ENCODE measurements at places on chromosomes 16 and 17. TPM values are rescaled to one million over a fixed set of nuclear protein-coding genes. Genes with fewer than 3 reads are reported as not detected.
A peak's percentile ranks its signal among the peaks of the same experiment; 100 is the strongest.

DNA sequence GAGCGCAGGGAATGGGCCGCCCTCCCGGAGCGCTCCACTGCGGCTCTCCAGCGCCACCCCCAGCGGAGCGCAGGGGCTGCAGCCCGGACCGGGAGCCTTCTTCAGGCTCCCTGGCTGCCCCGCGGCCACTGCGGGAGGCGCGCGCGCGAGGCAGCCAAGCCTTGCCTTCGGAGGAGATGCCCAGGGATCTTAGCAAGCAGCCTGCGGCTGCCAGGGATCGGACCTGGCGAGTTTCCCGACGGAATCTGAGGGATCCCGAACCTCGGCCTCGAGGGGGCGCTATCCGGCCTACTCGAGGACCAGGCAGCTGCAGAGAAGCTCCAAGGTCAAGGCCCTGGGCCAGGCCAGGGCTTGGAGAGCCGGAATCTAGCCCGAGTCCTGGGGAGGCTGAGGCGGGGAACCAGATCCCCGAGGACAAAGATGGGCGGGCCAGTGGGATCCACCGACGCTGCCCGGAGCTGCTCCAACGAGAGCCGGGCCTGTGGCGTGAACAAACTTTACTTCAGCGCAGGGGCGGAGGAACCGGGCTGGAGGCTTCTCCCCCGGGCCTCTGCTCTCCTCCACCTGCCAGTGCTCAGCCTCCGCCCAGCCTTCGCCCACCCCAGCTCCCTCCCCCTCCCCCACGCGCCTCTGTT, at the start of gene IRX6:
Gene IRX6 (plus strand): TSS at position 567 of the 635 bp plus-strand sequence. CDS start 889 bp downstream, outside the sequence.
- ATAC-seq = peak; percentile 55

- no peak for ATAC-seq
Measured at GRCh38 chr17:49640556-49640955, 37.3 kb downstream of the SPOP start.

- ATAC-seq = no peak
Measured at GRCh38 chr17:20187049-20187448, 177.9 kb downstream of the SPECC1 start.

- ATAC-seq = peak; percentile 12
Measured at GRCh38 chr17:45784293-45784740, at the start of gene CRHR1. Gene CRHR1, plus strand, starts transcription at chr17:45784320. Its CDS starts 225 bp downstream, at chr17:45784545.

- ATAC-seq = no peak
Measured at GRCh38 chr17:41483991-41484826, 3.3 kb upstream of the KRT35 start.

DNA sequence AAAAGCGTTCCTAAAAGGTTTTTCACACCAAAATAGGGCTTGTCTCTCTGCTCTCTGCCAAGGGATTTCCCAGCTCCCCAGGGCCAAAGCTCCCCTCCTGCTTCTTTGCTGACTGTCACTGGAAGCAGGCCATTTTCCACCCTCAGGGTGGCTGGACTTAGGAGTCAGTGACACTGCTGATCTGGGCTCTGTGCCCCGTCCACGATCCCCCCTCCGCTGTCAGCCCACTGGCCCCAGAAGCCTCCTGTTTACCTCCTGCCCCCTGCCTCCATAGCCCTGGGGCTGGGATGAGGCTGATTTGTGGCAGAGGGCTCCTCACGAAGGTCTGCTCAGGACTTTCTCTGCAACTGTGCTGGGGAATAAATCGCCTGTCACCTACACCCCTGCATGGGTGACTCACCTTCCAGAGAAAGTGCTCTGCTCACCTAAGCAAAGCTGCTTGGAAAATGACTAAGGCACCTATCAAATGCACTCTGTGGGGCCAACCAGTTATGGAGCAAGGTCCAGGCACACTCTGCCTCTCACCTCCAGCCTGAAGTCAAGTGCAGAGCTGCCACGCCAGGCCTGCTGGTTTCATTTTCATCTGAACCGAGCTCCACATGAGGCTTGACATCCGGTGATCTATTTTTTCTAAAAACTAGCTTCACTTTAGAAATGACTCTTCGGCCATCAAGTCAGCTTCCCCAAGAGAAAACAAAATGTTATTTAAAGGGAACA, 4.9 kb downstream of the MAP3K14 start:
- peak; percentile 71 for ATAC-seq

DNA sequence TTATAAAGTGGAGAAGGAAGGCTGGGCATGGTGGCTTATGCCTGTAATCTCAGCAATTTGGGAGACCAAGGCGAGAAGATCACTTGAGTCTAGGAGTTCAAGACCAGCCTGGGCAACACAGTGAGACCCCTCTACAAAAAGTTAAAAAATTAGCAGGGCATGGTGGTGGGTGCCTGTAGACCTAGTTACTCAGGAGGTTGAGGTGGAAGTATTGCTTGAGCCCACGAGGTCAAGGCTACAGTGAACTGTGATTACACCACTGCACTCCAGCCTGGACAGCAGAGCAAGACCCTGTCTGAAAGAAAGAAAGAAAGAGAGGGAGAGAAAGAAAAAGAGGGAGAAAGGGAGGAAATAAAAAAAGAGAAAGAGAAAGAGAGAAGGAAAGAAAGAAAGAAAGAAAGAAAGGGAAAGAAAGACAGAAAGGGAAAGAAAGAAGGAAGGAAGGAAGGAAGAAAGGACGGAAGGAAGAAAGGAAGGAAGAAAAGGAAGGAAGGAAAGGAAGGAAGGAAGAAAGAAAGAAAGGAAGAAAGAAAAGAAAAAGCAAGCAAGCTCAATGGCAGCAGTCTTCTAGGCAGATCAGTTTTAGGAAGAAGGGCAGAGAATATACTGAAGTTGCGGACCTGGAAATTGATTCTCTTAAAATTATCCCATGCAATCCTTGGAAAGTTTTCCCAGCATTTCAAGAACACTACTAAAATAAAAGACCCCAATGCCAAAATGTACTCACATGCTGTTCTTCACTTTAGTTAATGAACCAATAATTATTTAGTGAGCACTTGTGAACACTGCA, 53.0 kb downstream of the IKZF3 start:
- no peak for ATAC-seq

GRCh38 chr17:17313350-17313991, 10.3 kb downstream of the NT5M start:
- peak; percentile 73 for ATAC-seq

DNA sequence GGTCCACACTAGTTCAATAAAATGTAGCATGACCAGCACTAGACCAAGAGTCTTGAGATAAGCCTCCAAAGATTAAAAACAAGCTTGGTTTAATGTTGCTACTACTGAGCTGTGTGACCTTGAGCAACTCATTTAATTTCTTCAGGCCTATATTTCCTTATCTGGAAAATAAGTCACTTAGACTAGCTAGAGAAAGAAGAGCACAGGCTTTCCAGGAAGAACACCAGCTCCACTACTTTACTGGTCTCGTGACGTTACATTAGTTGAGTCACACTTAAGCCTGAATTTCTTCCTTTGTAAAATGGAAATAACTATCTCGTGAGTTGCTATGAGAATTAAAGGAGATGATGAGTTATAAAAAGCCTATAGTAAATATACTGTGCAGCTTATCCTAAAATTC, 5.4 kb downstream of the HELZ start:
- ATAC-seq = peak; percentile 83

DNA sequence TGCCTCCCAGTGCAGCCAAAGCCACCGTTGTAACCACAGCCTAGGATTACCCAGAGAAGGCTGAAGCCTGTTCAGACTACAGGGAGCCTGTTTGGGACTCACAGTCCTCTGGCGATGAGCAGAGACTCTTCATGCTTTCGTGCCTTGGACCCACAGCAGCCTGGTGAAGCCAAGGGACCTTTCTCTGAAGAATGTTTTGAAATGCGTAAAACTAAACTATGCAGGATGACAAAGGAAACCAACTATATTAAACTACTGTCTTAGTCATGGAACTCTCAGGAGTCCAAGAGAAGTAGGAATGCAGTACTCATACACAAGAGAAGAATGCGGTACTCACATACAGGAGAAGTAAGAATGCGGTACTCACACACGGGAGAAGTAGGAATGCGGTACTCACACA, 20.9 kb downstream of the ABR start:
- no peak for ATAC-seq

GRCh38 chr17:81683208-81683583, 401 bp downstream of the ARL16 start:
- ATAC-seq = peak; percentile 5

DNA sequence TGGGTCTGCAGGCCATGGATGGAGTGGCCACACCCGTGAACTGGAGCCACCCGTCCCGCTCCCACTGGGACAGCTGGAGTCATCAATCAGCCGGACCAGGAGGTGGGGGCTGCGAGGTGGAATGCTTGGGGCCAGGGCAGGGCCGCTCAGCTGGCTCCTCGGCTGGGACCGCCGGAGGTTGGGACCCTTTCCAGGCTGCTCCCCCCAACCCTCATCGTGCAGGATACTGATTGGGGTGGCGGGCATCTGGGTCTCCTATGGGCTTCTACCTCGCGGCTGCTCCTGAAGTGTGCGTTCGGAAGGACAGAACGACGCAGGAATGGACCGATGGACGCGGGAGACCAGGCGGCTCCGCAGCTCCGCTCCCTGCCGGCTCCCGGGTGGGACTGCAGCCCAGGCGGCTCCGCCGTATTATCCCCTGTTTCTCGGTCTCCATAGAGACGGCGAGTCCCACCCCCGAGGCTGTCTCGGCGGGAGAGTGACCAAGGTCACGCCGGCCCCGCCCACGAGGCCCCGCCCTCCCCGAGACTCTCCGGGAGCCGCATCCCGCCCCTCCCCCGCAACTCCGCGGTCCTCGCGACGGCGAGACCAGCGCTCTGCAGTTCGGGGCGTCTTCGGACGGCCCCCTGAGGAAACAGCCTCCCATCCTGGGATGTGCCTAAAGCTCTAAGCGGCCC, at the start of gene TPPP3:
Gene TPPP3 (minus strand): TSS at position 388 of the 677 bp plus-strand sequence. CDS start 2,387 bp downstream, outside the sequence.
- ATAC-seq = peak; percentile 26

DNA sequence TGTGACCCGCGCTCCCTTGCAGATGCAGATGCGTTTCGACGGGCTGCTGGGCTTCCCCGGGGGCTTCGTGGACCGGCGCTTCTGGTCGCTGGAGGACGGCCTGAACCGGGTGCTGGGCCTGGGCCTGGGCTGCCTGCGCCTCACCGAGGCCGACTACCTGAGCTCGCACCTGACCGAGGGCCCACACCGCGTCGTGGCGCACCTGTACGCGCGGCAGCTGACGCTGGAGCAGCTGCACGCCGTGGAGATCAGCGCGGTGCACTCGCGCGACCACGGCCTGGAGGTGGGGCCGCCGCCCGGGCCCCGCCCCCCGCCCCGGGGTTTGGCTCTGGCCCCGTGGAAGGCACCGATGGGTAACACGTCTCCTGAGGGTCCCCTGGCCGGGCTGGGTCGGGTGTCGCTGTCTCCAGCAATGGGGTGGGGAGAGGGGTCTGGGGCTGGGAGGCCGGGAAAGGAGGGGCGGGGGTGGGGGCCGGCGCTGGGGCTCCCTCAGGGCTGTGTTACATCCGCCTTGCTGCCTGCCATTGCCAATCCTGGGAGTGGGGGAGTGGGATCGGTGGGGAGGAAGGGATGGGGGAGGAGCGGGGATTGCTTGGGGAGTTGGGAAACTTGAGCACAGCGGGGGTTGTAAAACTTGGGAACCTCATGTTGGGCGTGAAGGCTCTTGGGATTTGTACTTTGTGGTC, 737 bp downstream of the NUDT16L1 start:
- ATAC-seq = peak; percentile 61

- no peak for ATAC-seq
Measured at GRCh38 chr17:50050431-50051032, 5.4 kb upstream of the ITGA3 start.

- ATAC-seq = no peak
Measured at GRCh38 chr17:66633317-66633965, 201.5 kb upstream of the CACNG5 start.

- peak; percentile 94 for ATAC-seq
Measured at GRCh38 chr16:81143921-81144471, 47.8 kb upstream of the GCSH start.

DNA sequence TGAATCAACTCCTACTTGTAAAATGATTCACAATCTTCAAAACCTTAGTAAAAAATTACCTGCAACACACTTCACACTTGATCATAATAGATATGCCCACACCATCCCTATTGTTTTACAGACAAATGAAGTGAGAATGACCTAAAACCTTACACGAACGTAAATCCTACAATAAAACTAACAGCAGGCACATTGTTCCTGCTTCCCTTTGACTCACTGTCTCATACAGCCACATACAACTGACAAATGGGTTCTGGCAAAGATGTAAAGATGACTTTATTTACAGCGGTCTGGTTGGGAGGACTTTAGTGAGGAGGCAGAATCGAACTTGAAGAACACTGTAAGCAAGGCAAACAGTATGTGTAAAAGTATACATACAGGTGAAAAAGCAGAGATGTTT, 188.7 kb downstream of the MYO1D start:
- no peak for ATAC-seq

DNA sequence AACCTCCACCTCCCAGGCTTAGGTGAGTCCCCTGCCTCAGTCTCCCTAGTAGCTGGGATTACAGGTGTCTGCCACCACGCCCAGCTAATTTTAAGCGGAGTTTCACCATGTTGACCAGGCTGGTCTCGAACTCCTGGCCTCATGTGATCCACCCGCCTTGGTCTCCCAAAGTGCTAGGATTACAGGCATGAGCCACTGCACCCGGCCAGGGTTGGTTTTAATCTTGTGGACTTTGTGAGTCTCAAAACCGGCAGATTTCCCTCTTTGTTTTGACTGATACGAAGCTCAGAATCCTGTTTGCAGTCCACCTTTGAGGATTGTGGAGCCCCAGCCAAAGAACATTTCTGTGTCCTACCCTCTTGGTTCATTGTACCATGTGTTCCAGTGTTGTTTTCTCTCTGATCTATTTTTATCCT, 16.4 kb upstream of the CPSF4L start:
- no peak for ATAC-seq

Gene MYH11
- 21.6 TPM for total RNA-seq

Gene ABCC12
- not detected for total RNA-seq

Gene BIRC5
- total RNA-seq = 28.5 TPM

Gene PRSS27
- 191 TPM for total RNA-seq

Gene HSD17B1
- total RNA-seq = 15.7 TPM

Gene CCL4
- total RNA-seq = not detected

Gene UMOD
- total RNA-seq = not detected

Gene CNTNAP1
- total RNA-seq = 1.3 TPM

Gene XYLT2
- total RNA-seq = 10.8 TPM

Data from esophagus mucosa (tissue), 1 donor.